ENCODE measurements at places on chromosomes 7 and 10.

GRCh38 chr10:86260564-86260963 lies 106.0 kb downstream of the GRID1 start:
- DNase-seq = no peak

GRCh38 chr10:92712016-92712889 lies 22.5 kb downstream of the HHEX start:
- no peak for DNase-seq

DNA sequence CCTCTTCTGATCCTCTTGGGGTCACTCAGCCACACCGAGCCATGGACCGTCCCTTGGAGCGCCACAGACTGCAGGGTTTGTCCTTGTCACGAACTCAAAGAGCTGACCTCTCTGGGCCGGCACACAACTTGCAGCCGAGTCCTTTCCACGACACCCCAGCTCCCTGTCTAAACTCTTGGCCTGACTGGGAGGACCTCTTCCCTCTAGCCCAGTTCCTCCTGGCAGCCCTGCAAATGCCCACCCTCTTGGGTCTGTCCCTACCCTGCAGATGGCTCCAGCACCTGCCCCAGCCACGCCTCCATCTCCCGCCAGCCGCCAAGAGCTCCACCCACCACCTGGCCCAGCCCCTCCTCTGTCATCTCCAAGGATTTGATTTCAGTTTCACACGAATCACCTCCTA lies 339.2 kb downstream of the DNAJB6 start:
- DNase-seq = no peak

DNA sequence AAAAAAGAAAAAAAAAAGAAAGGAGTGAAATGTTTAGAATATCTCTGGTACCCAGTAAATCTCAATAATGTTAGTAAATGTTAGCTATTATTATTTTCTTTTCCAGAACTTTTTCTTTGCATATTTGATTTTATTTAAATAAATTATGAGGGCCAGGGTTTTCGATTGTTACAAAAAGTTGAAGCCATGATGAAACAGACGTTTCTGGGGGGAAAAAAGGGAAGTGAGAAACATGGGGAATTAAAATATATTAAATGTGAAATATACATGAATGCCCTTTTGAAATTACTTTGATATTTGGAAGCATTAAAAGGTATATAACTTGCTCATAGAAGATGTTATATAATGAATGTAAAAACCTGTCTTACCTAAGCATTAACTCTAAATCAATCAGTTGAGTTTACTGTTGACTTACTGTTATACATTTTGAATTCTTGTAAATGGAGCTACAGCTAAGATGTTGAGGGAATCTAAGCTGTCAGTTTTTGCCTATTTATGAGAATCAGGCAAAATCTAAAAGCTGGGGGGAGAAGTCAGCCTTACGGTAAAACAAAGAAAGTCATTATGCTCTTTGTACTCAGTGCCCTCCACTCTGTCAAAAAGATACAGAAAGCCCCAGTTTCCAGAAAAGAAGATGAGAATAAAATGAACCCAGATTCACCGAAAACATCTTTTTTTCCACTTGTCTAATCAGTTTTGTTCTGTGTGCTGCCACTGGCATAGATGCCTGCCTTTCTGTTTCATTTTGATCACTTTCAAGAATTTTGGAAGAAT lies 30.0 kb upstream of the KDM7A start:
- DNase-seq = no peak

GRCh38 chr10:104371753-104372152 lies 18.1 kb downstream of the CFAP58 start:
- DNase-seq = no peak

DNA sequence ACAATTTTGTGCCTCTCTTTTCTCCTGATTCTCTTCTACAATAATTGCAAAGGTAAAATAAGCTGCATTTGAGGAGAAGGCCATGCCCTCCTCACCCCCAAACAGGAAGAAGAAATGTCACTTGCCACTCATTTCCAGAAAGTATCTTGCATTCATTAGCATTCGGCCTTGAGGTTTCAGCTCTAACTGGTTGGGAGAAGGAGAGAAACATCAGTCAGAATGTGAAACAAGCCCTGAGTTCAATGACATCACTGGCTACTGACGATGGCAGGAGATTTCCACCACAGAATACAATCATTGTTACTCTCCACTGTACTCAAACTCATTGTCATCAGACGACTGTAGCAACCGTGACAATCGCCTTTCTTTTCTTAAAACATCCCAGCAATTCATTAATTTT lies 72.8 kb downstream of the PRKCQ start:
- no peak for DNase-seq

- no peak for DNase-seq
Observed at GRCh38 chr10:4033341-4033896, 248.4 kb upstream of the KLF6 start.

DNA sequence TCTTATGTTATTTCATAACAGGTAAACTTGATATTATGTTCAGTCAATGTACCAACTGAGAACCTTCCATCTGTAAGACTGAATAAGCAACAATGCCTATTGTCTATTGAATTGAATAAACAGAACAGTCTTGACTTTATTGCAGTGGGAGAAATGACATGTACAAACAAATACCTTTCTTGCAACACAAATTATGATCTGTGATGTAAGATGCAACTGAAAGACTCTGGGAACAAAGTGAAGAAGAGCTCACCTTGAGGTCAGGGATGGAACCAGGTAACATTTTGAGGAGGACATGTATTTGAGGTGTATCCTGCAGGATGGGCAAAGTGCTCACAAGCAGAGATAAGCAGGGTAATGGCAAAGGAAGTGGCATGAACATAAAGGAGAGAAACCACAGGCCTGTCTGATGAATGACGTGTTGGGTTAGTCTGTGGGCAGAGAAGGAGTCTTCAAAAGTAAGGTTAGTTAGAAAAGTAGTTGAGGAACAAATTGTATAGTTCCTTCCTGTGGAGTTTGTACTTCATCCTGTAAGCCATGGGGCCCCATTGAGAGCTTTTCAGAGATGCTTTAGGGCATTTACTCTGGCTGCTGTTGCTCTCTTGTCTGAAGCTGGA lies 9.5 kb downstream of the PNLIPRP3 start:
- no peak for DNase-seq

DNA sequence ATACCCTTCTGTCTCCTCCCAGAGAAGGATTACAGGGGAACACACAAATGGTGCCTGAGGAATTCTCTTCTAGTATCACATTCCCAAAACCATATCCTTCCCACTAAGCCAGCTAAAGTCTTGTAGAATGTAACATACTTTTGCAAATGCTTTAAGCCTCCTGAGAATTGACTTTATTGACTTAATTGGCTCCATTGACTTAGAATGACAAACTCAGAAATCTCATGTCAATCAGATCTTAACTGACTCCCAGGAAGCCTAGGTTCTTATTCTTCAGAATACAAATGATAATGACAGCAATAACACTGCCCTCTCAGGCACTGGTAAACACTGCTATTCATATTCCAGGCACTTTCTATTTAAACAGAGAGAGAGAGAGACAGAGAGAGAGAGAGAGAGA lies 356.9 kb upstream of the PRKCQ start:
- DNase-seq = no peak

DNA sequence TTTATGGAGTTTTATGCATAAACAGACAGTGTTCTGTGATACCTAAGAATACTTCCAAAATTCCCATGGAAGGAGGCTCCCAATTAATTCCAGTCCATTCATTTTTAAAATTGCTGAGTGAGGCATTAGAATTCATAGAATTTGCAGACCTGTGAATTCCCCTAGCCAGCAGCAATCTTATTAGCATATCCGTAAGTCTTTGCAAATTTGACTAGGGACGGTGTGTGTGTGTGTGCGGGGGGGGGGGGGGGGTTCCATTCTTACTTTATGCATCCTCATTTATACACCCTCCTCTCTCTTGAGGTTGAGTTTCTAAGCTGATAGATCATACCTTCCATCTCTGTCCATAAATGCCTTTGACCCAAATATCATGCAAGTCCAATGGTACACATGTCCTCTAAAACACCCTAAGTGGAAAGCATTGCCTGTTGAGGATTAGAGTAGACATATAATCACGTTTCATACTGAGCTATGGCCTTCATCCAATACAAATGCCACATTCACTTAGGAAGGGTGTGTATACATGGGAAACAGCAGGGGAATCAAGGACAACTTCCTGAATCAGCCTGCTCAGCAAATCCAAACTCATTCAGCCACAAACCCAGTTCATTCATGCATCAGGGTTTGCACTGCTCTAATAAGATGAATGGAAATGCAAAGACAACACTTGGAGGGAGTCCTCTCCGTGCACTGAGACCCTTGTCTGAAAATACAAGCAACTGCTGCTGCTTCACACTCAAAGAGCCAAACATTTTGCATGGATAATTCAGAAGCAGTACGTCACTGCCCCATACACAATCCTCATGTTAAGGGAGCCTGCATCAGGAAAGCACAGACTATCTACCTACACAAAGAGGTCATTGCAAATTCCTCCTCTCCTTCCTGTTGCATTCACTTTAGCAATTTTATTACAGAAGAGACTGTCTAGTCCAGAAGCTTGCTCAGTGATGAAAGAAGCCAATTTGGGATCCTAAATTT lies 350.8 kb downstream of the KCNMA1 start:
- DNase-seq = no peak

DNA sequence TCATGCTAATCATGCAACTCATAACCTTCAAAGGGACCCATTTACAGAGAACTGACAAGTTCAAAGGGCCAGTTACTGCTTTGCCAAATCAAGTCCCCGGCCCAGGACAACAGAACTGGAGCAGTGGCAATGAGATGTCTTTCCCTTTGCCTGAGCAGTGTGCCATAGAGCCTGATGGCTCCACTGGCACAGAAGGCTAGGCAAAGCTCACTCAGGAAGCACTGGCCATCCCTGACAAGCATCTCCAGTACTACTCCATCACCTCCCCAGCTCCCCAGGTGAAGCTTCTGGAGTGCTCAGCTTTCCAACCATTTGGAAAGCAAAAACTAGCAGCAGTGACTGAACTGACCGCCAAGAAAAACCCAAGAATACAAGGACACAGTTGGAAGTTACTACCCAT lies 108.3 kb downstream of the SGMS1 start:
- no peak for DNase-seq

DNA sequence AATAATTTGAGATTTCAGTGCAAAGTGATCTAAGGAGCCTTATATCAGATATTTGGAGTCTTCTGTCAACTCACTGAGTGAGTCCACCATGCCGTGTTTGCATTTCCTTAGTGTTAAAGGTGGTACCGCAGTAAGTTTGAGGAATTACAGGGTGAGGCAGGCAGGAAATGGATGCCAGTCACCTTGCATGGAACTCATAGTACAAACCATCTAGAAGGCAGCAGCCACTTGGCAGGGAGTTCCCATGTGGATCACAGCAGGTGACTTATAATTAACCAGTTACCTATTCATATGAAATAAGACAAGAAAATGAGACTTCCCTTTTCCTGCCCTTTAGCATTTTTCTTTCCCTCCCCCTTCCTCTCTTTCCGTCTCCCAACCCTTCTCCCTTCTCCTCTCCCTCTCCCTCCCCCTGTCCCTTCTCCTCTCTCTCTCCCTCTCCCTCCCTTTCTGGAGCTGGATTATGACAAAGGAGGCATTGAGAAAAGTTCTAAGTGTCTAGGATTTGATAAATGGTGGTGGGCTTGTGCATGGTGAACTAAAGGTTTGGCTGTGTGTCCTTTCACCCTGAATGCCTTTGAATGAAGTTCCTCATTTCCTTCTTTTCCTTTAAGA lies 94.1 kb downstream of the LRRC4 start:
- DNase-seq = no peak

- no peak for DNase-seq
Observed at GRCh38 chr7:1099154-1099542, 11.2 kb downstream of the GPER1 start.

DNA sequence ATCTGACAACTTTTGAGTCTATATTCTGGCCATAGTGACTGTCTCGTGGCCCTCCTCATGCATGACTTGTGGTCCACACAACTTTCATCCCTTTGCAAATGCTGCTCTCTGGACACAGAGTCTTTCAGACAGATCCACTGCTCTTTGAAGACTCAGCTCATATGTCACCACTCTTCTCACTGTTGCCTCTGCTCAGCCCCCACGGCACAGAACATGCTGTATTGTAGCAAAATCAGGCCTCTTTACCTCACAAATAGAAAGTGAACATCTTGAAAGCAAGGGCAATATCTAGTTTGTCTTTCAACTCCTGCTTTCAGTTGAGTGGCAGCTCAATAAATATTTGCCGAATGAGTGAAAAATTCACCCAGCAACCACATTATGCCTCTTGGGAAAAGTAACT lies 443.5 kb downstream of the NRG3 start:
- no peak for DNase-seq

GRCh38 chr7:83011954-83012353 lies 150.7 kb downstream of the PCLO start:
- DNase-seq = no peak

DNA sequence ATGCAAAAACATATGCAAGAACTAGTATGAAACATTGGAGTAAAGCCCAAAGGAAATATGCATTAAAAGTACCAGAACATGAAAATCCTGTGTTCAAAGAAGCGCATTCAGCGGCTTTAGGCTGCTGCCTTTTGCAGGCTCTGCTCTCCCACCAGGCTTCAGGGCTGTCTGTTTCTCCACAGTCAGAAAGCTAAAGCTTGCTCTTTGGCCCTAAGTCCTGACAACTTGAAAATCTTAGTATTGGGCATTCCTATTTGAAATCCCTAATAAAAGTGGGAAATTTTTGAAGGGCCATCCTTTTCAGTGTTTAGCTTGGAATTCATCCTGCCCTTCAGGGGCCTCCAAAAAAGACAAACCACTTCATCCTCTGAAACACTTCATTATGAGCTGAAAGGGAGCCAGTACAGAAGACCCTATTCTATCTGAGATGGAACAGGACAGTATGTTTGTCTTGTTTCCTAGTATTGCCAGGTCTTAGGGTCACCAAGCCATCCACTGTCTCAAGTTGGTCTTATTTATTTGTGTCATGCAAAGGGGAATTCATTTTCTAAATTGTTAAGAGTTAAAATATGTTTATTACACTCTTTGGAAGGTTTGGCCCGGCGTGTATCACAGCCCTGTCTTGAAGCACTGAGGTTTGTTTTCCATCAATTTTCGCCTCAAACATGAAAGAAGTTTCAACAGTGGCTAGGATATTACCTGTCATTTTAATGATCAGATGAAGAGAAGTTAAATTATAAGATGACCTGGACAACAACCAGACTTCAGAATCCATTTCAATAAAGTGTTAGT lies 326.3 kb upstream of the BMPER start:
- no peak for DNase-seq

- no peak for DNase-seq
Observed at GRCh38 chr10:99537086-99537988, 4.6 kb downstream of the NKX2-3 start.

DNA sequence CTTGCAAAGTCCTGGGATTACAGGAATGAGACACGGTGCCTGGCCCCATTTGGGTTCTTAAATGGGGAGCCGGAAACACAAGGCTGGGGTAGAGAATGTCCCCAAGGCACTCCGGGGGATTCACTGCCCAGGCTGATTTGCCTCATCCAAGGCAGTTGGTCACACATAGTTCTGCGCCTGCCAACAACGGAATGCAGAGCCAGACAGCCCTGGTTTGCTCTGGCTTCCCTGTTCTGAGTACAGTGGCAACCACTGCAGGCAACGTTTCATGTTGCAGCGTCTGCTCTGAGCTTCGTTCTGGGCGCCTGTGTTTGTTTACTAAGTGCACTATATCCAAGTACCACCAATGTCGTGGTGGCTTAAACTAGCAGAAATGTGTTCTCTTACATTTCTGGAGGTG lies 61.7 kb upstream of the C1QL3 start:
- no peak for DNase-seq
